NAMALWA (cell line): ENCODE measurements at places on chromosomes 7 and 10.

DNA sequence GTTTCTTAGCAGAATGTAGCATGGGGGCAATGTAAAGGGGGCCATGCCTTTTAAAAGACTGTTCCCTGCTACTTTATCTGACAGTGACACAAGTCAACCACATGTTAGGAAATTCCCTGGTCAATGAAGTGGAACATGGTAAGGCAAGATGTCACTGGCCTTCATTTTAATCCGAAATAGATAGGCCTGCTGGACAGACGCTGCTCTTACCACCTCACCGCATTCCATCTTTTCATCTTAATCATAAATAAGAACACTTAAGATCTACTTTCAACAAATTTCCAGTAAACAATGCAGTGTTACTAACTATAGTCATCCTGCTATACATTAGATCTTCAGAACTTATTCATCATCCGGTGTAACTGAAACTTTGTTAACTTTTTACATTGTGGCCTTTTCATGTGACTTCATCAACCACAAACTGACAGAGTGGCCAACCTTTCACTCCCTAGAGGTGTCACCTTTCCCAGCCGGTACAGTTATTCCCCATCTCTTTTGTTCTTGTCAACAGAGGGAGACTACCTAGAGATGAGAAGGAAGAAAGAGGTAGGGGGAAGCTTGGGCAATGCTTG is 15.6 kb downstream of the ASB4 start:
- DNase-seq = no peak

GRCh38 chr7:108415821-108416536 is 40.3 kb downstream of the NRCAM start:
- DNase-seq = peak; percentile 88

GRCh38 chr10:20034732-20035131 is 218.5 kb downstream of the PLXDC2 start:
- no peak for DNase-seq

DNA sequence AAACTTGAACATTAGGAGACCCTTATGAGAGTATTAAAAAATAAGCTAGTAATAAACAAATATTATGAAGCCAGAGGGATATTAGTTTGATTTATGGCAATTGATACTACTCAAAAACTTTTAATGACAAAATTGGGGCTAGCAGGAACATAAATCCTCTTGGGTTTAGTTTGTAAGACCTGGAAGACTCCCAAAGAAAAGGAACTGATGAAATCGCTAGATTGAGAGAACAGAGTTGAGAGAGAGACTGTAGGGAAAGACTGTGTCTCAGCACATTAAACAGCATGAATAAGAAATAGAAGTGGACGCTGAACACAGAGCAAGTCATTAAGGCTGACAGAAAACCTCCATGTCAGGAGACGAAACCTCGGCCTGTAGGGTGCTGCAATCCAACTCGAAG is 56.4 kb downstream of the ICA1 start:
- no peak for DNase-seq

DNA sequence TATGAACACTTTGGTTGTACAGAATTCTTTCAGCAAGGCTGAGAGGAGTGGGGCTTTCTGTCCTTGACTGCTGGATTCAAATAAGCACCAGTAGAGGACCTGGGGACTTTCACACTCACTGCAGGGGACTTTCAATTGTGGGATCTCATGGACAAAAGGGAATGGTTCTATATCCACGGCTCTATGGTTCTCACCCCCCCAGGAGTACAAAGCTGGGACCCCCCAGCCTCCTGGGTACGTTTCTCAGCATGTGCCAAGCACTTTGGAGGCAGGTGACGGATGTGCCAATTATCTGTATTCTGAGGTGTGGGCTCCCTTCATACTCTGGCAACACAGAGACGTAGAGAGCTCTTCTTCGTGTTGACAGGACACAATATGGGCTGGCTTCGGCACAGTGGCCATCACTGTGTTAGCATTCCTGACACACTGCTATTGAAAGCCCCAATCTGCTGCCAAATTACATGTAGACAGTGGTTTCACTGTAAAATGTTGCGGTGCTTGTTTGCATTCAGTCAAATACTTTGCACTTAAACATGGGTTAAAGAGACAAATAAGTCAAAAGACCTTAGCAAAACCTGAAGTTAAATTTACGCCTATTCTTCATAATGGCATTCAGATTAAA is 92.7 kb upstream of the SAMD8 start:
- DNase-seq = no peak

DNA sequence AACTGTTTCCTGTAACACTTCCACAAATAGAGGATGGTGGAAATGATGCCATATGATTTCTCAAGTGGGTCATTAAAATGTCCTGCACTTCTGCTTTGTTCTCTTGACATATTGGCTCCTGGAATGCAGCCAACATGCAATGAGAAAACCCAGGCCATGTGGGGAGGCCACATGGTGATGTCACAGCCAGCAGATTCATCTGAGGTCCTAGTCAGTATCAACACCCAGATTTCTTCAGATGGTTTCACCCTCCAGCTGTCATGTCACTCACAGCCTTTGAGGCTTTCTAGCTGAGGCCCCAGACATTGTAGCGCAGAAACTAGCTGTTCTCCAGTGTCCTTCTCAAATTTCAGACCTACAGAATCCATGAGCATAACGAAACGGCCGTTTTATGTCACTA is 102.3 kb upstream of the NUPR2 start:
- DNase-seq = peak; percentile 13

- DNase-seq = no peak
These were observed 28.2 kb downstream of the PPIF start for GRCh38 chr10:79375321-79376077.

- DNase-seq = no peak
These were observed 98.2 kb downstream of the MDFIC start for GRCh38 chr7:115019882-115020605.

GRCh38 chr10:111481261-111481826 is 404.5 kb downstream of the ADRA2A start:
- DNase-seq = no peak

GRCh38 chr7:41538810-41539724 is 163.8 kb downstream of the INHBA start:
- no peak for DNase-seq

GRCh38 chr7:92835261-92835850 is 1.0 kb downstream of the CDK6 start:
- peak; percentile 93 for DNase-seq

DNA sequence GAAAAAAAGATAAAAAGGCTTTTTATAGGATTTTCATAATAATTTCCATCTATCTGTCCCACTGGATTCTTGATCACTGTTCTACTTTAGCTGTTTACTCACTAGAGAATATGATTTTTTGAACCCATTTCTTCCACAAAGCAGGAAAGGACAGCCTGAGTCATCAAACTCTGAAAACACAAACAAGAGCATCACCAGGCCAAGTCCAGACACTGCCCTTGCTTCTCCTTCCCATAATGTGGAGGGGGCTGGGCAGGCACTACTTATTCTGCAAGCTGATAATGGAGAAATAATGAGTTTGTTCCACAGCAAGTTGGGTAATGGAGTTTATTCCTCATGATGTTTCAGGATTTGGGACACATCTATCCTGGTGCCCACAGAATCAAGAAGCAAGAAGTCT is 13.0 kb upstream of the KCNIP2 start:
- DNase-seq = no peak

DNA sequence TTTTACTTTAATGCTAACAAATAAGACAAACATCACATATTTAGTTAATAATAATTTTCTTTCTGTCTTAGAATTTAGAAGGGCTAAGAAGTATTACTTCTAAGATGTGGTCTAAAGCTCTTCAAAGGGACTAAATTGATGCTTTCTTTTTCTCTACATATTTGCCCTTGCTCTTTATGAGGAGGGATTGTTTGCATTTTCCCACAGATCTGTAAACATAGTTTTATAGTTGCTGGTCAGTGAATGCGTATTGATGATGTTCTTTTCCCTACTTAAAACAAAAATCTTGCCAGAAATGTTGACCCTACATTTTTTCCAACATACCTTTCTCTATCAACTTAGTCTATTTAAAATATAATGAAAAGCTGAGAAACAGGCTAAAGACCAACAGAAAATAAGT is 372.4 kb upstream of the LRGUK start:
- no peak for DNase-seq

DNA sequence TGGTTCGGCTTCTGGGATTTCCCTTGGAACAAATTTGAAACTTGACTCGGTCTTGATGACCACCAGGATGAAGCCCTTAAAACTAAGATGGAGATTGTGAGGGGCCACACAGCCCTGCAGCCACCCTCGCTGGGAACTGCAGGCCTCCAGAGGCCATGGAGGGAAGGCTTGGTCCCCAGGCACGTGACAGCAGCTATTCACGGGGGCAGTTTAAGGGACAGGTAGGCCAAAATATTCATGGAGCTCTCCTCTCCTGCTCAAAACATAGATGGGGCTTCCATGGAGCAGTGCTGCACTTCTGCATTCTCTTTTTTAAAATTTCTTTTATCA is 137.0 kb downstream of the ADCY1 start:
- no peak for DNase-seq

- no peak for DNase-seq
These were observed 310.2 kb upstream of the LRRN3 start for GRCh38 chr7:110780712-110781111.

DNA sequence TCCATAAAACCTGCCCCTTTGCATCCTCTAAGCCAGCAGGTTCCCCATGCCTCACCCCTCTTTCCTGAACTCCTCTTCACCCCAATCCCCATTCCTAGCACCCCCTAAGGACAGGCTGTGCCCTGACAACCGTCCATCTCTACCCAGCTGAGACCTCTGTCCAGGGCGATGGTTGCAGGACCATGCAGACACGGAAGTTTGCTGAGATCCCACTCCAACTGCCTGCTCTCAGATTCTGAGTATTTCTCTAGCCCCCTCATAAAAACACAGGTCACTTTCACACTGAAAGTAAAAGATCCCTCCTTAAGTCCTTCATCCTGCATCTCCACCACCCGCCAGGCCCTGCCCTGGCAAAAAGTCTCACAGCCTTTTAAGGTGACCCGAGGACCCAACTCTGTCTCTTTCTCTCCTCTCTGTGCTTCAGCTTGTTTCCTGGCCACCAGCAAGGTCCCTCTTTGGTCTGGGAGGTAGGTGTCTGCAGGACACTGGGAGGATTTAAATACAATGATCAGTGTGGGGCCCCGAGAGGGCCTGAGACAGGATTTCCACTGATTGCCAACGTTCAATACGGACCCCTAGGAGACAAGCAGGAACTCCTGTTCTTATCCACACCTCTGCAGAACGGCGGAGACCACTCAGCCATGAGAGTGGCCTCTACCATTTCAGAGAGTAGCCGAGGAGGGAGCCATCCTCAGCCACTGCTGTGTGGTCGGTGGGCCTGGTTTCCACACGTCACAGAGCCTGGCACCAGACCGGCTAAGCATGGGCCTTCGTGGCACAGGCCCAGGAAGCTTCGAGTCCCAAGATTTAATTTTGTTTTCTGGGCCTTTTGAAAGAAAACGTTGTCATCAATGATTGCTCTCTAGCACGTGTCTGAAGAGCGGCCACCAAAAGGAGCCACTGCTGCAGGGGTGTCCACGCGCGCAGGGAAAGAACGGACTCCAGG is 27.9 kb downstream of the CALML3 start:
- DNase-seq = no peak

DNA sequence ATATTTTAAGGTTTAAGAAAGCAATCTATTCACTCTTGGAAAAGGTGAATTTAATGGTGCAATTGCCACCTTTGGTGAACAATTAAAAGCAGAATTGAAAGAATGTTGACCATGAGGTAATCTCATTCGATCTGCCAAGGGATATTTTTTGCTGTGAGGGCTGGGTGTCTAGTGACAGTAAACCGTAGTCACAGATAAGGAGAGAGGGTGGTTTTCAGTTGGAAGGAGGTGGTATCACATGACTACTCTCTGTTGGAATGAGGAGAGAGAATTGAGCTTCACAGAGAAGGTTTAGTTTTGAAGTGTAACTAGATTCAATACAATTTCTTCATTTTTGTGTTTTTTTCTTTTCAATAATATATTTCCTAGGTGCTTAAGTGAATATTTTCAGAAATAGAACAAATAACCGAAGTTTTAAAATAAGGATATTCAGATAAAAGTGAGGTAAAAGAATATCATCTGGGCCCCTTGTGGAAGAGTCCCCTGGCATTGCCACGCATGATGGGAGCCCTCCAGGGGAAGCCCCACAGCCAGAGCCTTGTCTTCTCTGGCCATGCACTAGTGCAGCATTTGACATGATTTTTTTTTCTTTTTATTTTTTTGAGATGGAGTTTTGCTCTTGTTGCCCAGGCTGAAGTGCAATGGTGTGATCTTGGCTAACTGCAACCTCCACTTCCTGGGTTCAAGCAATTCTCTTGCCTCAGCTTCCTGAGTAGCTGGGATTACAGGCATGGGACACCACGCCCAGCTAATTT is 73.4 kb downstream of the GPR141 start:
- DNase-seq = no peak

GRCh38 chr10:96921655-96922054 is 89.6 kb downstream of the LCOR start:
- DNase-seq = no peak

DNA sequence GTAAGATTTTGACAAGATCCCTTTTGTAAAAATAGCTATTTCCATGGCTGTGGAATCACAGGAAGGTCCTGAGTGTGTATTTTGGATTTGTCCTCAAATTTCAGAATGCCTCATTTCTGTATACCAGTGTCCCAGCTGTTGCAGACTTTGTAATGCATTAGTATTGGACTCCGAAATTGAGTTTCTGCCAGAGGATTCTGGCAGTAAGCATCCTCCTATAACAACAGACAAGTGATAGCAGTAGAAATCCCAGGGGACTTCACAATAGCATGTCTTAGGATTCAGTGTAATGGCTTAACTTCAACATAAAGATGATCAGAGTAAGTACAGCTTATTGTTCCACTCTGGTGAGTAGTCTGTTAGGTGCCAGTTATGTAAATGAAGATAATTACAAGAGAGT is 104.6 kb downstream of the FOXP2 start:
- DNase-seq = no peak

- peak; percentile 58 for DNase-seq
These were observed 132.4 kb downstream of the TSPAN12 start for GRCh38 chr7:120725376-120726039.

- DNase-seq = no peak
These were observed 53.6 kb downstream of the MKLN1 start for GRCh38 chr7:131381069-131381838.

GRCh38 chr10:78371136-78371535 is 337.5 kb downstream of the RPS24 start:
- no peak for DNase-seq

- no peak for DNase-seq
These were observed 105.2 kb upstream of the PDLIM1 start for GRCh38 chr10:95395947-95396449.

DNA sequence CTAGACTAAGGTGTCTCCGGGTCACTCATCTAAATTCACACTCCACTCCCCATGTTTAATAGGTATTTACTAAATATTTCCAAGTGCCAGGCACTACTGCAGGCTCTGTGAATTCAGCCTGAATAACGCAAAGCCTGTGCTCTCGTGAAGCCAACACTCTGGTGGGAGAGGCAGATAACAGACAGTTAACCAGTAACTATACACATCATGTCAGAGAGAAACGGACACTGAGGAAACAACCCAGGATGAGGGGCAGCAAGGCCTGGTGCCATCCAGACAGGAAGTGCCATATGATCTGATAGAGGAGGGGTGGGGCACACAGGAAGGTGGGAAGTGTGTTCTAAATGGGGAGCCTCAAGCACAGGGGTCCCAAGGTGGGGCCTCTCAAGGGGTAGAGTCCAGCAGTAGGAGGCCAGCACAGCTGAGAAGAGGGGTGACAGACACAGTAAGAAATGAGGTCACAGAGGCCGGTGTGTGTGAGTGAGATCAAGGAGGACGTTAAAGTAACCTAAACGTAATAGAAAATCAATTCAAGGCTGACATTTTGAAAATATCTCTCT is 85.3 kb downstream of the LARP4B start:
- no peak for DNase-seq

- DNase-seq = peak; percentile 30
These were observed 162.9 kb downstream of the ARL5B start for GRCh38 chr10:18822156-18822555.

- DNase-seq = no peak
These were observed 136.8 kb downstream of the MDFIC start for GRCh38 chr7:115058726-115059125.
